Esophagus muscularis mucosa (tissue), 4 donors: ENCODE measurements at places on chromosomes 2 and 18. TPM values are rescaled to one million over a fixed set of nuclear protein-coding genes. Genes with fewer than 3 reads are reported as not detected.

EMILIN2 gene
- total RNA-seq: 19.2 TPM

ADRA2B gene
- 5.3 TPM for total RNA-seq

ZNG1B gene
- 23.5 TPM for total RNA-seq

RPL31 gene
- total RNA-seq: 2,101 TPM

KRCC1 gene
- total RNA-seq: 29.9 TPM

CTNNA2 gene
- 2.5 TPM for total RNA-seq

DNA sequence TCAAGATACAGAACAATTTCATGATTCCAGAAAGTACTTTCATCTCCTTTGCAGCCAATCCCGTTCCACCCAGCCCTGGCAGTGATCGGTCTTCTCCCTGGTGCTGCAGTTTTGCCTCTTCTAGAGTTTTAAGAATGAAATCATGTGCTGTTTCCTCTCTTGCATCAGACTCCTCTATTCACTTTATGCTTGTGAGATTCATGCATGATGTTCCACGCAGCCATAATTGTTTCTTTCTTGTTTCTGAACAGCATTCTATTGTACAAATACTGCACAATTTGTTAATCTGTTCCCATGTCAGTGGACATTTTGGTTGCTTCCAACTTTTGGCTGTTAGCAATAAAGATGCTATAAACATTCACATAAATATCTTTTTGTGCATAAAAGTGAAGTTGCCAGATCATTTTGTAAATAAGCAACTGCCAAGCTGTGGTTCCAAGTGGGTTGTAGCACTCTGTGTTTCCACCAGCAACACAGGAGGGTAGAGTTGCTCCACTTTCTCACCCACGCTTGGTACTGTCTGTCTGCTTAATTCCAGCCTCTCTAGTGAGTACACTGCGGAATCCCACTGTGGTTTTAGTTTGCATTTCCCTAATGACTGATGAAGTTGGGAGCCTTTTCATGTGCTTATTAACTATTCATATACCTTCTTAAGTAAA, 104.5 kb downstream of the TWIST2 start:
- no peak for DNase-seq
- no peak overlapping the region for H3K27ac ChIP-seq
- H3K27me3 ChIP-seq: peaks cover 6% of the 10 kb centered on the region
- H3K4me1 ChIP-seq: peaks cover 8% of the 10 kb centered on the region
- no peak overlapping the region for H3K4me3 ChIP-seq

DNA sequence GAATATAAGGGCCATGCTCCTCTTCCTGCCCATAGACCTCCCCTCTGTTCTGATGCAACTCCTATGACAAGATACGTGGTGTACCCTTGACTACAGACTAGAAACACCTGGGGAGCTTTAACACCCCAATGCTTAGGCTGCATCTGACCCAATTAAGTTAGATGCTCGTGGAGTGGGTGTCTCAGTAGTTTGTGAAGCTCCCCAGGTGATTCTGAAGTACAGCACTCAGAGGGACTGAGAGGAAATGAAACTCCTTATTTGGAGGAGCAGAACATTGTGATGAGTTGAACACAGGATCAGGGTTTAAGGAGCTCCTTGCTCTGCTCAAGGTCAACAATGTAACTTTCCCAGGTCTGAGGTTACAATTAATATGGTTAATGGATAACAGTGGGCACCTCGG, 80.3 kb upstream of the TTC39C start:
- H3K4me1 ChIP-seq: peaks cover 7% of the 10 kb centered on the region
- DNase-seq: no peak
- H3K27ac ChIP-seq: no peak overlapping the region
- H3K4me3 ChIP-seq: no peak overlapping the region

- H3K27ac ChIP-seq: peak overlapping the region; percentile 21
- no peaks in the 10 kb centered on the region for H3K27me3 ChIP-seq
- H3K36me3 ChIP-seq: no peaks in the 10 kb centered on the region
- no peaks in the 10 kb centered on the region for H3K4me1 ChIP-seq
- H3K4me3 ChIP-seq: no peak overlapping the region
These were observed 816.4 kb downstream of the SOCS6 start for GRCh38 chr18:71105078-71105819.

- H3K27me3 ChIP-seq: no peaks in the 10 kb centered on the region
- no peak overlapping the region for H3K27ac ChIP-seq
- H3K4me3 ChIP-seq: no peak overlapping the region
- H3K4me1 ChIP-seq: no peaks in the 10 kb centered on the region
These were observed 406.2 kb downstream of the NUP35 start for GRCh38 chr2:183530333-183530901.

GRCh38 chr2:59171019-59171418, 929.9 kb upstream of the FANCL start:
- no peaks in the 10 kb centered on the region for H3K36me3 ChIP-seq
- H3K4me1 ChIP-seq: no peaks in the 10 kb centered on the region
- H3K27me3 ChIP-seq: no peaks in the 10 kb centered on the region
- H3K4me3 ChIP-seq: no peak overlapping the region

GRCh38 chr2:29032189-29032588, 42.1 kb downstream of the PCARE start:
- peaks cover 9% of the 10 kb centered on the region for H3K36me3 ChIP-seq
- peaks cover 6% of the 10 kb centered on the region for H3K4me1 ChIP-seq
- no peak overlapping the region for H3K4me3 ChIP-seq
- DNase-seq: no peak

DNA sequence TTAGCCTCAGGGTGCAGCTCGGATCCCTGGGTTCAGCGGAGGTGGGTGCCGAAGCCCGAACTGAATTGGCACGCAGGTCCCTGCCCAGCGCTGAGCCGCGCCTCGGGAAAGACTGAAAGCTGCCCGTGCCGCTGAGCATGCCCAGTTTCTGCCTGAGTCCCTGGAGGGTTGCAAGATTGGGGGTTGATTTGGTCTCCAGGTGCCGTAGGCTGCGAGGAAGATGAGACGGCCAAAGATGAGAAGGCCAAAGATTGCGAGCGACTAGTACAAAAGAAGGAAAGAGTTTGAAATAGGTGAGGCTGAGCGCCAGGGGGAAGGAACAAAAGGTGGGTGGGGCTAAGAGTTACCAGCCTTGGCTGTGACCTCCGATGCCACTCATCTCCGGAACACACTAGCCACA, 852 bp upstream of the KCNH7 start:
- no peak overlapping the region for H3K27ac ChIP-seq
- no peak overlapping the region for H3K4me3 ChIP-seq
- H3K4me1 ChIP-seq: peaks cover 16% of the 10 kb centered on the region
- H3K36me3 ChIP-seq: no peaks in the 10 kb centered on the region

GRCh38 chr2:56369316-56369715, 185.5 kb downstream of the CCDC85A start:
- no peak overlapping the region for H3K27ac ChIP-seq
- DNase-seq: no peak
- H3K4me1 ChIP-seq: no peaks in the 10 kb centered on the region
- no peaks in the 10 kb centered on the region for H3K36me3 ChIP-seq
- no peak overlapping the region for H3K4me3 ChIP-seq

GRCh38 chr2:24008672-24009366, 1.1 kb upstream of the MFSD2B start:
- H3K4me1 ChIP-seq: peaks cover 13% of the 10 kb centered on the region
- DNase-seq: no peak
- peaks cover 5% of the 10 kb centered on the region for H3K27me3 ChIP-seq
- no peak overlapping the region for H3K4me3 ChIP-seq
- H3K36me3 ChIP-seq: no peaks in the 10 kb centered on the region
- no peak overlapping the region for H3K27ac ChIP-seq

- H3K27ac ChIP-seq: no peak overlapping the region
- no peaks in the 10 kb centered on the region for H3K27me3 ChIP-seq
- H3K4me3 ChIP-seq: no peak overlapping the region
- no peaks in the 10 kb centered on the region for H3K36me3 ChIP-seq
- DNase-seq: no peak
These were observed 58.6 kb downstream of the ZEB2 start for GRCh38 chr2:144461308-144461766.
